IPS-NIHi11 (cell line): ENCODE measurements at places on chromosomes 13 and 19.

- DNase-seq, result no peak
Observed at GRCh38 chr13:36344173-36344572, 2.0 kb downstream of the SPART start.

DNA sequence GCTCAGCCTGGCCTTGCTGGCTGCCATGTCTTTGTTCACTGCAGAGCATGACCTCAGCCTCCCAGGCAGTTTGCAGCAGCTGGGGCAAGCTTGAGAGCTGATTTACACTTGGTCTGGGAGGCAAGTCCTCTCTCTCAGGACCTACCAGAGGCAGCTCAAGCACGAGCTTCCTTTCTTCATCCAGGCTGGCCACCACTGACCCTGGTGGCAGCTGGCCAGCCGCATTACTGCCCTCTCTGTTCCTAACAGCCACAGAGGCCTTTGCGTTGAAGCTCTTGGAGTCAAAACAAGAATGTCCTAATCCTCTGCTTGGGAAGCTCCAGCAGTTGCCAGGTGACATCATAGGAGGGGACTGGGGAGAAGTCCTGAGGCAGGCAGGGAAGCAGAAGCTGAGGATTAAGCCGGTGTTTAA, 85.7 kb downstream of the NUFIP1 start:
- no peak for DNase-seq

- DNase-seq, result no peak
Observed at GRCh38 chr13:97441368-97441767, 7.4 kb downstream of the RAP2A start.

- no peak for DNase-seq
Observed at GRCh38 chr19:10471909-10472308, 31.2 kb downstream of the KEAP1 start.

- peak; percentile 87 for DNase-seq
Observed at GRCh38 chr19:40596608-40597328, 4.4 kb upstream of the LTBP4 start.

DNA sequence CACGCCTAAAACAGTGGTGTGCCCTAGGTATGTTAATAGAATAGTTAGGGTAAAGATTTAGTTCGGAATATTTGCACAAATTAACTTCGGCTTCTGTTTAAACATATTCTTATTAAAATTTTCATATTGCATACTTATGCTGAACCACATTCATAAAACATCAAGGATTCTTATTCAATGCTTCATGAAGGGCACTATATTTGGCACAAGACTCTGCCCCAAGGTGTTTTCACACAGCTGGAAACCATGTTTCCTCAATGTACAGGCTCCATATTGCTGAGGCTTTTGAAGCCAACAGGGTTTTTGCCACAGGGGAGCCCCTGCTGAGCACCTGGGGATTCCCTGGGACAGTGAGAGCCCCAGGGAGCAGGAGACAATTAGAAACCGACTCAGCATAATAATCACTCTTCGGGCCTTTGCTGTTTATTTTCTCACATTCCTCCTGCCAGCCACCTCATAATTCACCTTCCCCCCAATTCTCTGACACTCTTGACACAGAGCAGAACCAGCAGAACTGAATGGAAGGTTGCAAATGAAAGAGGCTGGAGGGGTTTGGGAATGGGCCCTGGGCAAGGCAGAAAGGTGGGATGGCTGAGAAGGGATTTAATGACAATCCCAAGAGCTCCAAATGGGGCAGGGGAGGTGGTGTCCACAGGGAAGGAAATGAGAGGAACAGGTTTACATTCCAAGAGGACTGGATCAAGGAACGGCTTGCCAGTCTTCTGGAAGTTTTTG, 72.3 kb upstream of the POMP start:
- DNase-seq, result no peak
